ENCODE measurements at places on chromosomes 2 and 18.
A peak's percentile ranks its signal among the peaks of the same experiment; 100 is the strongest.

DNA sequence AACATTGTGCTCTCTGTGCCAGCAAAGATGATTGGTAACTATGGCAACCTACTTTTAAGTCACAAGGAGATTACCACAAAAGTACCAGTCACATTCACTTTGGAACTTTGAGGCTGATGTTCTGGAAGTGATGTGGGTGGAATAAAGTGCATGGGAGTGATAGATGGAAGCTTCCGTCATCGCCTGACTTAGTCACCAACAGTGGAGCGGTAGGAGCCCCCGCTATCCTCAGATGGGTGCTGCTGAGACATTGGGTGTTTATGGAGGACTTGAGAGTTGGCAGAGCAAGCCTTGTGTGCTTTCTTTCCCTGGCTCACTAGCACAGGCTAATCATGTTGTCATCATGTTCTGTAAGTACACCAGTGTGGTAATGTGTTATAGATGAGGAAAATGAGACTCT, 4.6 kb downstream of the PPP1R7 start:
- peak; percentile 25 for DNase-seq

DNA sequence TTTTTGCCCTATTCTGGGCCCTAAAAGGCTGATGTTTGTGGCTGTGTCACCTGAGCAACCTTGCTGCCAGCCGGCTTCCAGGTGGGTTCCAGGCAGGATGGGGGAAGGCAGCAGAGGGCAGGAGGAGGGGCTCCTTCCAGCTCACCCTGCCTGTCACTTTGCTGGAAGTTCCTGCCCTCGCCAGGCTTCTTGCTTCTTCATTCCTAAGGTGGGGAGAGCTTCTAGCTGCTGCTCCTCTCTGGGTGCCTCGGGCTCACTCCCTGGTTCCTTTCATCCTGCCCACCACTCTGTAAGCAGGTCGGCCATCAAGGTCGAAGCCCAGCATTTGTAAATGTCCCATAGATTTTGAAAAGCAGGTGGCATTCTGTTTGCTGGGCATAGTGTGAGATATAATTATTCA, 249.4 kb upstream of the HS6ST1 start:
- DNase-seq = no peak

- no peak for DNase-seq
These were observed 98.4 kb downstream of the UXS1 start for GRCh38 chr2:106095478-106096298.

- DNase-seq = peak; percentile 99
These were observed 877 bp upstream of the UGP2 start for GRCh38 chr2:63840785-63841253.

DNA sequence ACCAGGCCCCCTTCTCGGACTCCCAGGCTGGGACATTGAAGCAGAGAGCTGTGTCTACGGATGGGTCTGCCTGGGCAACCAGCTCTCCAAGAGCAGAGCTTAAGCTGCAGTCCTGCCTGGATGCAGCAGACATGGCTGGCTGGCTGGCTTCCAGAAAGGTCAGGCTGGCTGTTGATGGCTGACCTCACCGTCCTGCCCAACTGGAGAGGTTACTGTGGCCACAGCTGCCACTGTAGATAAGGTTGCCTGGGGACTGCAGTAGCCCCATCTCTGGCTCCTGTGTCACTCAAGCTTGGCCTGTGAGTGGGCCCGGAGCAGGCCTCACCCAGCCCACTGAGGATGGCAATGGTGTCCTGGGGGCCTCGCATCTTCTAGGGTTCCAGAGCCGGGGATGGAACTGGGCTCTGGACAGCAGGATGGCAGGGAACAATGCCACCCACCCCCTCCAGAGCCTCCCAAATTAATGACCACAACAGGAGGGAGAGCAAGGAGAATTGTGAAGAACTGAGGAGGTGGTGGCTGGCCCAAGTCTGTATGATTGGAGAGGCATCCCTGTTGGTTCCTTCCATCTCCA, 37.0 kb upstream of the FOSL2 start:
- no peak for DNase-seq

DNA sequence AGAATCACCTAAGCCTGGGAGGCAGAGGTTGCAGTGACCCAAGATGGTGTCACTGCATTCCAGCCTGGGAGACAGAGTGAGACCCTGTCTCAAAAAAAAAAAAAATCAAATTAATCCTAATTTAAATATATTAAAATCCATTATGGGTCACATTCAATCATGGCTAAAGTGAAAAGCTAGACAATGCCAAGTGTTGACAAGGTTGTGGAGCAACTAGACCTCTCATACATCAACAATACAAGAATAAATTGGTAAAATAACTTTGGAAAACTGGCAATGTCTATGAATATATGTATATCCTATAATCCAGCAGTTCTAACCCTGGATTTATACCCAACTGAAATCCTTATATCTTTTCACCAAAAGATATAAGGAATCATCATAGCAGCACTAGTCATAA, 23.4 kb upstream of the ATL2 start:
- no peak for DNase-seq

DNA sequence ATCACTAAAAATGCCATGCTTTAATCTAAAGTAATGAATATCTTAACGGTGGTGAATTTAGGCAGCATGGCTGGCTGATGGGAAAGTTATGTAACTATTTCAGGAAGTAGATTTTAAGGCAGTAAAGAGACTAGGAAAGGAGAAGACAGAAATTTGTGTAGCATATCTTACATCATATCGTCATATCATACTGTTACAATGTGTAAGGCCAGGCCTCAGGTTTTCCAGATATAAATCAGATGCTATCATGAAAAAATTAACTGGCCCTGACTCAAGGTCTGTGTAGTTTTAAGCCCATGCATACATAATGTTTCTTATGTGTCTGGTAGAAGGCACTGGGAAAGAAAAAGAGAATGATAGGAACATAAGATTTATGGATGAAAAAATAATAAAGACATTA, 8.9 kb upstream of the FAP start:
- no peak for DNase-seq

DNA sequence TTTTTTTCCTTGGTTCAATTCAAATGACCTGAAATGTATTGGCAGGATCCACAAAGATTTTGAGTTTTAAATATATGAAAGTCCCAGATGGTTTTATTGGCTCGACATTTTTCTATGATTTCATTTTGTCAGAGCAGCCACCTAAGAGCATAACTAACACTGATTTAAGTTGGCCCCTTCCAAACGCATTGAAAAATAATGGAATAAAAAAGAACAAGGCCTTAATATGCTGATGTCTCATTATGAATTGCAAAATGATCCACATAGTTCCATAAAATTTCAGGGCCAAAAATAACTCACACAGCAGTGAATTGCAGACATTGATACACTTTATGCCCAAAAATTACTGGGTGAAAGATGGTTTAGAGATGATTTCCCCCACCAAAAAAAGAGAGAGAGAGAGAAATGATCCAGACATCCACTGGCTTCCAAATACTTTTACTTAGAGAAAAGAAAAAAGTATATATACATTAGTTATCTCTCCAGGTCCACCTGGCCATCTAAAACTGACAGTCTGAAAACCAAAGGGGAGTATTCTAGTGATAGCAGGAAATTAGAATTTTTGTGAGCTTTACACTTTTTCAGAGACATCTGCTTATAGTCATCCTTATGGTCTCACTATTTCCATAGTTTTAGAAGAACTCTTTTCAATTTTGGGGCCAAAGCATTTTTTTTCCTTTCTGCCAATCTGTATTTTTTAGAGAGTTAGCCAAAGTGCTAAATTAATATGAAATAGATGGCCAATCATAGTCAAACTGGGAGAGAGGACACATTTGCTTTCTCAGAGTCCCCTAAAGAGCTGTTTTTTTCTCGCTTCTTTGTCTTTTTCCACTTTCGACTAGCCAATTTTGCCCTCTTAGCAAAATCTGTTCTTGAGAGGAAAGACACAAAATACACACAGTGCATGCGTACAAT, 213.5 kb upstream of the RND3 start:
- DNase-seq = no peak

DNA sequence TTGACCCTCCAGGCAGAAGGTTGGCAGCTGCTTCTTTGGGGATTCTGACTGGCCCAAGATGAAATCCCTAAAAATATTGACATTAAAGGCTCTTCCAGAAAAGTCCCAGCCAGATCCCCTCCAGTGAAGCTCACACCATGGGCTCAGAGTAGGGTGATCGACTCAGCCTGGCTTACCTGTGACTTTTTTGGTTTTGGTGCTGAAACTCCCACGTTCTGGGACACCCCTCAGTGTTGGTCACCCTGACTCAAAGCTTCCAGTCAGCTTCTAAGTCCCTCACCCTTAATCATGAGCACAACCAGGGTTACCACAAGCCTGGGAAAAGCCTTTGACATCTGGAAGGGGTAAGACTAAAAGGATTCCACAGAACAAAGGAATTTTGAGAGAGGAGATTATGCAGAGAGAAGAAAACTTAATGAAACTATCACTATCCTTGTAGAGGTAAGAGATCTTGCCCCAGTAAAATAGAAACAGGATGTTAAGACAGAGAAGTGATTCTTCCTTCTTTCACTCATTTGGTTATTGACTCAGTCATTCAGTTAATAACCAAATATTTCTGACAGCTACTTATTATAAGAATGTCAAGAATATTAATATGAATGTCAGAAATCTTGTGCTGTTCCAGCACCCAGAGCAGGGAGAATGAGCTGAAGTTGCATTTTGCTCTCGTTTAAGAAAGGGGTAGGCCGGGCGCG, 66.8 kb upstream of the SEC11C start:
- DNase-seq = no peak

Data from Daoy (cell line).